Hepatocyte (in vitro differentiated cells): ENCODE measurements at places on chromosomes 3 and 15.

GRCh38 chr3:42067326-42067725, 23.8 kb upstream of the TRAK1 start:
- DNase-seq = peak; percentile 30

- DNase-seq = no peak
Observed at GRCh38 chr3:36302626-36303025, 77.7 kb upstream of the STAC start.

- DNase-seq = no peak
Observed at GRCh38 chr15:38021259-38021658, 86.8 kb downstream of the TMCO5A start.

DNA sequence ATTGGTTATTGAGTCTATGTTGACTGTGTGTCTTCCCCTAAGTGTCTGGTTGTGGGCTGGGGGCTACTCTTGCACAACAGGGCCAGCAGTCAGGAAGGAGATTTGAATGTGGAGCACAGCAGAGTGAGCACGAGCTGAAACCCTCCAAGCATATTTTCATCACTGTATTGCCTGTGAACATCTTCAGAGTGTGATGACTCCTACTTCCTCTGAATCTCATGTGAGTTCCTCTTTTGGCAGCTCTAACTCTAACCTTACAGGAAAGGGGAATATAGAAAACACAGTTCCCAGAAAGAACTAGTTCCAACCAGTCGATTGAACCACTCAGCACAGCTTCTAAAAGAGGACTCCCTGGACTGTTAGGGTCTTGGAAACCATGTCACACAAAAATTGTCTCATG, 211.6 kb downstream of the RAP2B start:
- no peak for DNase-seq

DNA sequence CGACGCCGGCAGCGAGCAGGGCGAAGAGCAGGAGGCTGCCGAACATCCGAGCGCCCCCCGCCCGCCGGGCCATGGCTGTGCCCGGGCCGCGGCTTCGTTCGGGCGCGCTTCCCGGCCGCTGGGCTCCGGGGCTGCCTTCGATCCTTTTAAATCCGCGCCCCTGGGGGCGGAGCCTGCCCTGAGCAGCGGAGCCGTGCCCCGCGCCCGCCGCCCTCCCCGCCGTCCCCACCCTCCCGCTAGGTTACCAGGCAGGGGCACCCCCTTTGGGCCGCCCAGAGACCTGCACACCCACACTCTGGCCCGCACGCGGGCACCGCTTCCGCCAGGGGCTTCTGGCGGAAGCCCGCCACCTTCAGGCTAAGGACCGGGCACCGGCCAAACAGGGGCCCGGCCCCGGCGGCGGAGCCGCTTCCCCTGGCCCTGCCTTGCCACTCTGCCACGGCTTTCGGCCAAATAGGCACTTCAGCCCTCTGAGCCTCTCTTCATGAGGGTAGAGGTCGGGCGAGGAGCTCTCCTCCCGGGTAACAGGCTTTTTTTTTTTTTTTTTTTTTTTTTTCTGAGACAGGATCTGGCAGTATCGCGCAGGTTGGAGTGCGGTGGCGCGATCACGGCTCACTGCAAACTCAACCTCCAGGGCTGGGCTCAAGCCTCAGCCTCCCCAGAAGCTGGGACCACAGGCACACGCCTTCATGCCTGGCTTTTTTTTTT, at the start of gene NMB:
NMB (minus strand) TSS at position 120 of the 708 bp plus-strand sequence; CDS start at position 73, 47 bp downstream.
- peak; percentile 94 for DNase-seq

GRCh38 chr3:50251220-50251619, 15.2 kb downstream of the GNAI2 start:
- no peak for DNase-seq

- DNase-seq = peak; percentile 76
Observed at GRCh38 chr15:40266828-40267304, 16.0 kb downstream of the ANKRD63 start.

GRCh38 chr3:38578081-38578475, 71.4 kb downstream of the SCN5A start:
- DNase-seq = no peak

GRCh38 chr15:45714590-45715488, 80.0 kb downstream of the SQOR start:
- DNase-seq = peak; percentile 87

- no peak for DNase-seq
Observed at GRCh38 chr15:88482263-88482662, 14.8 kb downstream of the MRPS11 start.

GRCh38 chr3:107323723-107324122, 53.5 kb upstream of the CCDC54 start:
- no peak for DNase-seq

- no peak for DNase-seq
Observed at GRCh38 chr3:158159714-158160113, 49.8 kb downstream of the RSRC1 start.

- no peak for DNase-seq
Observed at GRCh38 chr3:49161808-49162530, 4.2 kb downstream of the CCDC71 start.

- DNase-seq = no peak
Observed at GRCh38 chr15:73919706-73920105, 6.6 kb upstream of the LOXL1 start.

DNA sequence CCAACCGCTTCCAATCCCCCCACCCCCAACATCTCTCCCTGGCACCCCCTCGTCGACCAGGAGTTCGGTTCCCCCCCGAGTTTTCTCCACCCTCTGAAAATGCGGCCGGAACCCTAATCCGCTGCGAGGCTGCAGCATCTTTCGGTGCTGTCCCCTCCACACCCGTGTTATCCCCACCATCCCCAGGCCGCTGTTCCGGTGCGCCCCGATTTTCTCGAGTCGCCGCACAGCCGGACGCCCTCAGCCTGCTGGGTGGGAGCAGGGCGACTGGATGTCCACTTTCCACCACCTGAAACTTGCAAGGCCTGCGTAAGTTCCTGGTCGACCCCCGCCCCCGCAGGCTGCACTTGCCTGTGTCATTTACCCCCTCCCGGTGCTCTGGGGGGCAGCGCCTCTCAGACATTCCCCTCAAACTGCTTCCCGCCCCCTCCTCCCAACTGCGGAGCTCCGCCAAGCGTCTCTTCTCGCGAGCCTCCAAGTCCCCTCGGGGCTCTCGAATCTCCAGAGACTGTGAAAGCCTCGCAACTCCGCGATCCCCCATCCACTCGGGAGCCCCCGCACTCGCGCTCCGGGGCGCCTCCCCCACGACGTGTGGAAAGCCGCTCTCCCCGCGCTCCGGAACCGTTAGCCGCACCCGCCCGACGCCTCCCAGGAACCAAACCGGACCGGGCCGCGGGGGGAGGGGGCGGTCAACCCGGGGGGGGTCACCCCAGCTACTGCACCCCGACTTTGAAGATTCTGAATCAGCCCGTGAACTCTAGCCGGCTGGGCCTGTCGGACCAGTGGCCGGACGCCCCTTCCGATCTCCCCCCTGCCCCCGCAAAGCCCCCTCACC, 566 bp downstream of the ETV5 start:
- peak; percentile 78 for DNase-seq

DNA sequence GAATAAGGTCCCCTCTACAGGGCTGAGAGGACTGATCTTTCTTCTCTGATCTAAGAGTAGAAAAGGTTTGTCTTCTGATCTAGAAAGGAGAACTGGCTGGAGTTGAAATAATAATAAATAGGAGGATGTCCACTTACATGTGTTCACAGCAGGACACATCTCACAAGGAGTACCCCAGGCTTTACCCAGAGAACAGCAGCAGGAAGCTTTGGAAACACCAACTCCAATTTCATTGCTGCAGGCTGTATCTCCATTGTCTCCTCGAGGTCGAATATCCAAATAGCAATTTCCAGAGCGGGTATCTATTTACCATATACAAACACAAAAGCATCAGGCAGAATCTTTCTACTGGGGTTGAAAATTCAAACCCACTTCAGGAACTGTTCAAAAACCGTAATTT, 136.6 kb downstream of the DUT start:
- DNase-seq = no peak

DNA sequence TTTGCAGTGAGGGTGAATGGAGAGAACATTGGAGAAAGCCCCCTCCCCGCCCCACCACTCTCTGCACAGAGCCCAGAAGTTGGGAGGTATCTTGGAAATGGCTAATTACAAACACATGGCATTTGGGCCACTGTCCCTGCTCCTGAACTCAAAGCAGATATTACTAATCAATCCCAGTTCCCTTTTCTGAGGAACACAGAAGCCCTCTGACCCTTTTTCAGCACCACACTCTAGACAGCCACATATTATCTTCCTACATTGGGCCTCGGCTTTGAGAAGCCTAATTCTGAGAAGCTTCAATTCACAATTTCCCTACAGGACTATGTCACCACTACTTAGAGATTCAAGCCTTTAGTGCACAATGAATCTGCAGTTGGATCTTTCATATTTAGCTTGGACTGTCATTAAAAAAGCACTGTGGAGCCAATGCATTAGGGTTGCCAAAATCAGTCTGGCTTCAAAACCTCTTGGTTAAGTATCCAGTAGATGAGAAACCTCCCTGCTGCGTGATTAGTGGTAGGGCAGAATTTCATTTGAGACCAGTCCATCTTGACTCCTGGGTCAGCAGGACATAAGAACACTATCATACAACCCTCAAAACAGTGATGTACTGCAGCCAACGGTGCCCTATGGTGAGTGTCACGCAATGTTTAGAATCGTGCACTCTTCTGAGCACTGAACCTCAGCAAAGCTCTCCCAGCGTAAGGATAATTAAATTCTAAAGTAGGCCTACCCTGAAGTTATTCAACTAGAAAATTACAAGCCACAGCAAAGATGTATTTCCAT, 26.1 kb downstream of the MGLL start:
- no peak for DNase-seq
